ENCODE measurements at places on chromosomes 12 and 14.

- DNase-seq, result no peak
- H3K4me1 ChIP-seq, result no peaks in the 10 kb centered on the region
- no peak overlapping the region for H3K4me3 ChIP-seq
- H3K27me3 ChIP-seq, result no peaks in the 10 kb centered on the region
Observed at GRCh38 chr14:96482986-96483385, 19.2 kb upstream of the PAPOLA start.

GRCh38 chr14:38105106-38105702 lies 102.5 kb upstream of the SSTR1 start:
- H3K27me3 ChIP-seq, result no peaks in the 10 kb centered on the region
- no peak overlapping the region for H3K4me3 ChIP-seq
- no peak overlapping the region for H3K27ac ChIP-seq
- H3K4me1 ChIP-seq, result peaks cover 3% of the 10 kb centered on the region
- no peak for DNase-seq

DNA sequence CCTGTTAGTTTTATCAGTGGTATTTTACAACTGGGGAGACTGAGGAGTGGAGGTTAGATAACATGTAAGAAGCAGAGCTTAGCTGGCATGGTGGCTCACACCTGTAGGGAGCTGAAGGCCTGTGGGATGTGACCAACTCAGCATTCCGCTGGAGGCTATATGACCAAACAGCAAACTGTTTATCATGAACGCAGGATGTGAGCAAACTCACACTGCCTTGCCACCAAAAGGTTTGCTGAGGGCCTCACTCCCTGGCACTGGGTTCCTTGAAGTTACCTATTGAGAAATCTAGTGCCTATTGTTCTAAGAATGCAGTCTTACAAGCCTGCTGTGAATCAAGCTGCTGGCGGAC lies 23.4 kb downstream of the JKAMP start:
- peaks cover 24% of the 10 kb centered on the region for H3K36me3 ChIP-seq
- H3K4me3 ChIP-seq, result no peak overlapping the region
- no peaks in the 10 kb centered on the region for H3K4me1 ChIP-seq
- no peaks in the 10 kb centered on the region for H3K27me3 ChIP-seq
- no peak overlapping the region for H3K27ac ChIP-seq

GRCh38 chr12:49680075-49680474 lies 27.1 kb downstream of the FMNL3 start:
- H3K27me3 ChIP-seq, result no peaks in the 10 kb centered on the region
- H3K4me1 ChIP-seq, result no peaks in the 10 kb centered on the region
- H3K36me3 ChIP-seq, result no peaks in the 10 kb centered on the region
- DNase-seq, result no peak
- no peak overlapping the region for H3K4me3 ChIP-seq

GRCh38 chr14:97350894-97351731 lies 553.9 kb downstream of the VRK1 start:
- DNase-seq, result no peak
- no peaks in the 10 kb centered on the region for H3K36me3 ChIP-seq
- H3K27ac ChIP-seq, result no peak overlapping the region
- no peaks in the 10 kb centered on the region for H3K4me1 ChIP-seq
- peaks cover 12% of the 10 kb centered on the region for H3K27me3 ChIP-seq

DNA sequence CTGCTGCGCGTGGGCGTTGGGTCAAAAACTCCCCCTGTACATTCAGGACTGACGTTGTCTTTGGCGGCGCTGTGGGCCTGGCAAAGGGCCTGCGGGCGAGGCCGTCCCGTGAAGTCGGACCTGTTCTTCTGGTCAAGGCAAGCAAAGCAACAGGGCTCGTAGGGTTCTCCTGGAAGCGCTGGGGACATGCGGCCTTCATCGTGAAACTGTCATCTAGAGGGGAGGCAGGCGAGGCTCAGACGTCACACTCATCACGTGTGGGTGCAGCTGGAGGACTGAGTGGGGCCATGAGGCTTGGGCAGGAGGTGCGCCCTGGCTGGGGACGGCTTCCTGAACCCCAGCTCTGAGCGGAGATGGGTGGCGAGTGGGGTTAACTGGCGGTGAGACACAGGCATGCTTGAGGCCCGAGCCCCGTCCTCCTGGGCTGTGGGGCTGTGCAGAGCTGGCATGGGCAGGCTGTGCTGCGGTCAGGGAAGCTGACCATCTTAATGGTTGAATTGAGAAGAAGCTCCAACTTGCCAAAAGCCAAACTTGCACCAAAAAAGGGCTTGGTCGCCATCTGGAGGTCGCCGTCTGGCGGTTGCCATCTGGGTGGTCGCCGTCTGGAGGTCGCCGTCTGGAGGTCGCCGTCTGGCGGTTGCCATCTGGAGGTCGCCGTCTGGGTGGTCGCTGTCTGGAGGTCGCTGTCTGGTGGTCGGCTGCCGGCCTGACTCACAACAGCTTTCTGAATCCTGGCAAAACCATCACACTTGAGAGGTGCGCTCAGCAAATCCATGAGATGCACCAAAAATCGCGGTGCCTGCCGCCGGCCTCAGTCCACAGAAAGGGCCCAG lies 66.2 kb downstream of the NOC4L start:
- no peaks in the 10 kb centered on the region for H3K4me1 ChIP-seq
- DNase-seq, result no peak
- H3K4me3 ChIP-seq, result no peak overlapping the region
- peaks cover 45% of the 10 kb centered on the region for H3K27me3 ChIP-seq
- H3K36me3 ChIP-seq, result no peaks in the 10 kb centered on the region
- no peak overlapping the region for H3K27ac ChIP-seq

- H3K4me1 ChIP-seq, result no peaks in the 10 kb centered on the region
- H3K27me3 ChIP-seq, result no peaks in the 10 kb centered on the region
- H3K4me3 ChIP-seq, result no peak overlapping the region
Observed at GRCh38 chr14:101509730-101510371, 51.4 kb upstream of the DIO3 start.

GRCh38 chr12:64457466-64457865 lies 5.5 kb downstream of the TBK1 start:
- DNase-seq, result no peak
- H3K36me3 ChIP-seq, result peaks cover 74% of the 10 kb centered on the region
- peak overlapping the region; percentile 5 for H3K27ac ChIP-seq
- H3K4me1 ChIP-seq, result peaks cover 45% of the 10 kb centered on the region
- no peak overlapping the region for H3K4me3 ChIP-seq

DNA sequence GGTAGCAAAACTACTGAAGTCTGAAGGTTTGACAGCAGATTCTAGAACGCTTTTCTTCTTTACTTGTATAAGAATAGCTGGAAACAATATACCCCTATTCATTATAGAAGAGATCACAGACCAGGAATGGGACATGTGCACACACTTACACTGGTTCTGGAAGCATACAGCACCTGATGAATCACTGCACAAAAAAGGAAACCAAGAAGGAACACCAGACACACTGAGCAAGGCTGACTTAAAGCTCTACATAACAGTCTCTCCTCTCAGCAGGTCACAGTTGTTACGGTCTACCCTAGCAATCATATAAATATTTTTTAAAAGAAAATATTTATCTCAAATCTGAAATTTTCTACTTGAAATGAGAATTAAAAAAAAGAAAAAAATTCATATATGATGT lies 13.5 kb downstream of the ATP2B1 start:
- H3K4me3 ChIP-seq, result no peak overlapping the region
- 0 out of 2 replicates have a peak, but pooled peaks cover 2% of the 10 kb centered on the region for H3K36me3 ChIP-seq

- H3K27me3 ChIP-seq, result no peaks in the 10 kb centered on the region
- peaks cover 11% of the 10 kb centered on the region for H3K4me1 ChIP-seq
- H3K36me3 ChIP-seq, result no peaks in the 10 kb centered on the region
- no peak for DNase-seq
Observed at GRCh38 chr14:30251557-30252100, 307.3 kb upstream of the G2E3 start.

- no peak for DNase-seq
- no peaks in the 10 kb centered on the region for H3K36me3 ChIP-seq
- no peak overlapping the region for H3K27ac ChIP-seq
- no peaks in the 10 kb centered on the region for H3K27me3 ChIP-seq
Observed at GRCh38 chr14:90556012-90556477, 159.2 kb downstream of the CALM1 start.

DNA sequence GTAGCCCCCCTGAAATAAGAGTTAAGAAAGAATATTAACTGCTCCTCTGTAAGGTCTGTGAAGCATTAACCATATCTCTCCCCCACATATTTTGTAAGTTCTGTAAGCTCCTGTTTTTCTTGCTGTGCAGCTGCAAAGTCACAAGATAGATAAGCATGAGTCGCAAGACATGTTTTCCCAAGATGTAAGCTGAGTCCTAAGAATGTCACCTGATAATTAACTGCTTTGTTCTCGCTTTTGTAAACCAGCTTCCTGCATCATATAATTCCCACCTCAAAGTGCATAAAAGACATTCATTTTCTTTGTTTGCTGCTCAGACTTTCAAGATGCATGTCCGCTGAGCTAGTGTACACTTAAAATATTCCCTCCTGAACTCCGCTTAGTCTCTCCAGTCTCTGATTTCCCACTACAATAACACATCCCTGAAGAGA lies 27.0 kb upstream of the PHC1 start:
- H3K36me3 ChIP-seq, result no peaks in the 10 kb centered on the region
- no peak overlapping the region for H3K4me3 ChIP-seq
- no peak overlapping the region for H3K27ac ChIP-seq
- no peaks in the 10 kb centered on the region for H3K4me1 ChIP-seq
- no peaks in the 10 kb centered on the region for H3K27me3 ChIP-seq

DNA sequence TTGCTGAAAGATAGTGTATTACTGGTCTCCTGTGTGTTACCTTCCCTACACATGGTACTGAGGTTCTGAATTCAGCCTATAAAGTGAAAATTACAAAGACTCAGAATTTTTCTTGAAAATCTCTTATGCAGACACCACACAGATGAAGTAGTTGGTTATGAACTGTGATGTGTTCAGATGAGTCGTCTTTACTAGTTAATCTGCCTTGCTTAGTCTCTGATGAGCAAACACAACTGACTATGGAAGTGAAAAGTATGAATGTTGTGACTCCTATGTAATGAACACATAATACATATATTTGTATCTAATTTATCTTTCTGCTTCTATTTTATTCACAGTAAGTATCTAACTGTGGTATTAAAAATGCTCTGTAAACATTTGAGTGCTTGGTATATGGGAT lies 4.7 kb downstream of the MTERF2 start:
- no peaks in the 10 kb centered on the region for H3K4me1 ChIP-seq
- no peaks in the 10 kb centered on the region for H3K27me3 ChIP-seq
- H3K27ac ChIP-seq, result no peak overlapping the region
- H3K4me3 ChIP-seq, result no peak overlapping the region
- H3K36me3 ChIP-seq, result peaks cover 15% of the 10 kb centered on the region

DNA sequence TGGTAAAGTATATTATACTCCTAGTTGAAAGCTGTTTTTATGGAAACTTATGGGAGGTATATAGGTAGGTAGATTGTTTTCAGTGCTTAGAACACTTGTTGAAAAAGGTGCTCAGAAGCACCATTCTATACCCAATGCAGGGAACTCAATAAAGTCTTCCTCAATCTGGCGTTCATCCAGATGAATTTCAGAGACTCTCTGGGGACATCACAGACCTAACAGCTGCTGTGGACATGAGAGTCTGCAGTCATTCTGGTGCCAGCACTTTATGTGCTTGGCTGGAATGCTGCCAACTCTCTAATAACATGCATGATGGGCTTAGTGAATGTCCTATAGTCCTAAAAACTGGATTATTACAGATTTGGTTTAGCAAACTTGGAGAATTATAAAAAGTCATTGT lies 115.9 kb downstream of the NTN4 start:
- peaks cover 7% of the 10 kb centered on the region for H3K36me3 ChIP-seq
- H3K4me1 ChIP-seq, result no peaks in the 10 kb centered on the region
- H3K27ac ChIP-seq, result no peak overlapping the region

DNA sequence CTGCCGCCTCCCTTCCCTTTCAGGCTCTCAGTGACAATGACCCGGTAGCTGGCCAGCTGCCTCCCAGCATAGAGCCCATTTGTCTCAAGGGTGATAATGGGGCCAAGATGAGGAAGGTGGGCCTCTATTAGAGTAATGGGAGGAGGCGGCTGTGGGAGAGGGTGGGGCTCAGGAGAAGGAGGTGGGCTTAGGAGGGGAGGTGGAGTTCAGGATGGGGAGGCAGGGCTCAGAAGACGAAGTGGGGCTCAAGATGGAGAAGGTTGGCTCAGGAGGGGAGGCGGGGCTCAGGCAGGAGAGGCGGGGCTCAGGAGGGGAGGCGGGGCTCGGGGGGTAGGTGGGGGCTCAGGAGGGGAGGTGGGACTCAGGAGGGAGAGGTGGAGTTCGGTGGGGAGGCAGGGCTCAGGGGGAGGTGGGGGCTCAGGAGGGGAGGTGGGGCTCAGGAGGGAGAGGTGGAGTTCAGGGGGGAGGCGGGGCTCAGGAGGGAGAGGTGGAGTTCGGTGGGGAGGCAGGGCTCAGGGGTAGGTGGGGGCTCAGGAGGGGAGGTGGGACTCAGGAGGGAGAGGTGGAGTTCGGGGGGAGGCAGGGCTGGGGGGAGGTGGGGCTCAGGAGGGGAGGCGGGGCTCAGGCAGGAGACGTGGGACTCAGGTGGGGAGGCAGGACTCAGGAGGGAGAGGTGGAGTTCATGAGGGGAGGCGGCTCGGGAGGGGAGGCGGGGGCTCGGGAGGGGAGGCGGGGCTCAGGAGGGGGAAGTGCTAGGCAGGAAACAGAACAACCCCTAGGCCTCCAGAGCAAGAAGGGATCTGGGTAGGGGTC lies 36.8 kb downstream of the IQSEC3 start:
- H3K4me3 ChIP-seq, result no peak overlapping the region
- no peak for DNase-seq
- H3K27ac ChIP-seq, result no peak overlapping the region

DNA sequence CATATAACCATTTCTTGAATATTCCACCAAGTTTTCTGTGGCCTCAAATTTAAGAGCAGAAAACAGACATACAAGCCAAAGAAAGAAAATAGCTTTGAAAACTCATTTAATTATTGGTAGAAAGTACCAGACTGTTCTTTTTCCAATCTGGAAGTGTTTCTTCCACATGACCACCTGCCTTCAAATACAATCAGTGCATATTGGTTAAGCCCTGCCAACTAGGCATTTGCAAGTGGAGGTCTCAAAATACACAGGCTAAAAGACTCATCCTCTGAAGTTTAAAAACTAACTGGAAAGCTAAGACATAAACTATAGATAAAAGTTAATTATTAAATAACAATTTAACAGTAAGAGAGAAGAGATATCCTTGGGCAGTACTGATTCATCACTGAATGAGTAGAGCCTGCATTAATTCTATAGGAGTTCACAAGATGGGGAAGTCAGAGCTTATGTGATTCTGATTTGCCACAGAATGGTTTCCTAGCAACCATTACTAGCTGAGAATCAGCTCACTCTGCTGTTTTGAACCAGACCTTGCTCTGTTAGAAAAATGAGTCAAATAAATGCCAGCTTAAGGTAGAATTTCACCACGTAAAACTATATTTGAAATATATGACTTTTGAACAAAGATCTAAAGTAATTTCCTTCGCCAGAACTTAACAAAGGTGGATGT lies 433.8 kb downstream of the FUT8 start:
- no peak overlapping the region for H3K27ac ChIP-seq
- H3K4me1 ChIP-seq, result no peaks in the 10 kb centered on the region
- no peak overlapping the region for H3K4me3 ChIP-seq
- peaks cover 7% of the 10 kb centered on the region for H3K27me3 ChIP-seq
- DNase-seq, result no peak

DNA sequence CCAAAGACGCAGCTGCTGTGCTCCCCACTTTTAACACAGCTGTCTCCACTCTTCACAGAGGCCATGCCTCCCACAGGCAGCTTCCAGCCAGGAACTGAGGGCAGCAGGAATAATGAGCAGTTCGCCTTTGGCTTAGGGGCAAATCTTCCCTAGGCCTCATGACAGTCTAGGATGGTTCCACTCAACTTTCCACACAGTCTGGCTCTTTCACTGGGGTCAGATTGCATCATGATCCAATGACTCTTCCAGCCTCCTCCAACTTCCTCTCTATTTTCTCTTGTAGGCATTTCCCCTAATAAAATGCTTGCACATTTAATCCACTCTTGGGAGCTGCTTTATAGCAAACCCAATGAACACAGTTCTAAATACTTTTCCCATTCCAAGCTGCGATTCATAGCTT lies 271.6 kb upstream of the ATP2B1 start:
- H3K4me3 ChIP-seq, result no peak overlapping the region
- no peaks in the 10 kb centered on the region for H3K4me1 ChIP-seq
- H3K36me3 ChIP-seq, result no peaks in the 10 kb centered on the region
- H3K27me3 ChIP-seq, result no peaks in the 10 kb centered on the region
- H3K27ac ChIP-seq, result peak overlapping the region; percentile 21
